ENCODE measurements at places on chromosomes 2 and 18. TPM values are rescaled to one million over a fixed set of nuclear protein-coding genes. Genes with fewer than 3 reads are reported as not detected.
A peak's percentile ranks its signal among the peaks of the same experiment; 100 is the strongest.

DNA sequence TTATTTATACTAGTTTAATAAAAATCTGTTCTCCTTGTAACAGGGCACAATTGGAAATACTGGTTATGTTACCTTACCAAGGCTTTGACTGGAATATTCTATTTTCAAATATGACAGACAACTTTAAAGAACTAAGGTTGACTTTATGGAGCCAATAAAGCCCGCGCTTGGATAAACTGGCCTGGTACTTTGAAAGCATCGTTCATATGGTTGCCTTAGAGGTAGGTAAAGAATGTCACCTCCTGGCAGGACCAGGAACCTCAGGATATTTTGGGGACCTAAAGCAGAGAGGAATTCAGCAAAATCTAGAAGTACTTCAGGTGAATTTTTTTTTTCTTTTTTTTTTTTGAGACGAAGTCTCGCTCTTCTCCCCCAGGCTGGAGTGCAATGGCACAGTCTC is 71.2 kb upstream of the CREB1 start:
- peak; percentile 41 for DNase-seq

- DNase-seq, result no peak
Measured at GRCh38 chr18:66344227-66344626, 259.7 kb downstream of the CDH19 start.

GRCh38 chr18:41025666-41026065 is 929.4 kb upstream of the PIK3C3 start:
- no peak for DNase-seq

DNA sequence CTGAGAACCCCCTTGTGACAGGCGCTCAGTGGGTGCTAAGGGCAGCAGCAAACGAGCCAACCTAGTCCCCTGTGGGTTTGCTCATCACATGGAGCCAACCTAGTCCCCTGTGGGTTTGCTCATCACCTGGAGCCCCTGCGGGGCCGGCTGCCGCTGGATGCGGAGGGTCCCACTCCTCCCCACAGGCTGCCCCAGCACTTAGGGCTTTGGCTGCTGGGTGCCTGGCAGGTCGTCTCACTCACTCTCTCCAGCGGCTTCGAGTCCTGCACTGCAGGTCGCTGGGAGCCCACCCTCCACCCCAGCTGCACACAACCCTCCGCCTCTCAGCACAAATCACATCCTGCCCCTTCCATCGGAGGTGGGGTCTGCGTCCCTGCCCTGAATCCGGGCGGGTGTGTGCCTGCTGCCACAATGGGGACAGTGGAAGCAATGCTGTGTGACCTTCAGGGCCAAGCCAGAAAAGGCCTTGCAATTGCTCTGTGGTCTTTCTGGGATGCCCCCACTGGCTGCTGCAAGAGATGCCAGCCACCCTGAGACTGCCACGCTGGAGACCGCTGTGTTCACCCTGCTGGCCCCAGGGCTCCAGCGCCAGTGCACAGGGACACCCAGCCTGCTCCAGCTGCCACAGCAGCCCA is 248.1 kb upstream of the SALL3 start:
- no peak for DNase-seq

DNA sequence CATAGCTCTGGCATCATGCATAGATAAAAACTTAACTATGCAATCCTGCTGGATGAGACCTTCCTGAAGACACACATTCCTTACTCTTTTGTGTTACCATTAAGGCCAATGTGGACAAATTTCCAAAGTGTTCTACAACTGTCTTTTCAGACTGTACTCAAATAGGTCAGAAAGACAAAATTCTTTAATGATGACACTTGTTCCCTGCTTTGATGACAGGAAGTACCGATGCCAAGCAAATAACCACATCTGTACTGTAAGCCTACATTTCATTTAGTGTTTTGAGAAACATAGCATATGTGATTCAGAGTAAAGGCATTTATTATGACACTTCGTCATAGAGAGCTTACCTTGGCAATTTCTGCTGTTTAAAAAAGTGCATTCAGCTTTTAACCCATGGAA is 55.0 kb downstream of the PMAIP1 start:
- DNase-seq, result no peak

- DNase-seq, result peak; percentile 47
Measured at GRCh38 chr18:58080451-58080850, 36.4 kb downstream of the NEDD4L start.

- DNase-seq, result no peak
Measured at GRCh38 chr2:152600051-152600657, 117.1 kb downstream of the PRPF40A start.

- peak; percentile 42 for DNase-seq
Measured at GRCh38 chr18:22871809-22872525, 61.2 kb upstream of the RBBP8 start.

GRCh38 chr18:65938592-65939372 is 188.0 kb downstream of the CDH7 start:
- DNase-seq, result peak; percentile 89

GRCh38 chr2:157833721-157834120 is 42.4 kb downstream of the ACVR1 start:
- no peak for DNase-seq

- DNase-seq, result no peak
Measured at GRCh38 chr2:186044761-186045160, 306.2 kb downstream of the FSIP2 start.

DNA sequence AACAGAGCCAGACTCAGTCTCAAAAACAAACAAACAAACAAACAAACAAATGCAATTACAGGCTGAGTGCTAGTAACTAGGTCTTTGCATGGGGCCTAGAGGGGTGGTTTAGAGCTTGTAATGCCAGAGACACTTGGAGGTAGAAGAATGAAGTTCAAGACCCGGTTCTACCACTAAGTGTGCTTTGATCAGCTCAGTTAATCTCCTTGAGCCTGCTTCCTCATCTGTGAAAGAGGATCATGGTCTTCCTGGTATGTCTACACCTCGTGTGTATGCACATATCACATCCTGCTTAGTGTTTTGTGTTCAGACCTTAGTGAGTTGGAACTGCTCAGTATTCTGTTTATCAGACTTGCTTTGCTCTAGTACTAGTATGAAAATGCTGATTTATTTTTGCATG is 4.8 kb upstream of the ATP6V1C2 start:
- no peak for DNase-seq

DNA sequence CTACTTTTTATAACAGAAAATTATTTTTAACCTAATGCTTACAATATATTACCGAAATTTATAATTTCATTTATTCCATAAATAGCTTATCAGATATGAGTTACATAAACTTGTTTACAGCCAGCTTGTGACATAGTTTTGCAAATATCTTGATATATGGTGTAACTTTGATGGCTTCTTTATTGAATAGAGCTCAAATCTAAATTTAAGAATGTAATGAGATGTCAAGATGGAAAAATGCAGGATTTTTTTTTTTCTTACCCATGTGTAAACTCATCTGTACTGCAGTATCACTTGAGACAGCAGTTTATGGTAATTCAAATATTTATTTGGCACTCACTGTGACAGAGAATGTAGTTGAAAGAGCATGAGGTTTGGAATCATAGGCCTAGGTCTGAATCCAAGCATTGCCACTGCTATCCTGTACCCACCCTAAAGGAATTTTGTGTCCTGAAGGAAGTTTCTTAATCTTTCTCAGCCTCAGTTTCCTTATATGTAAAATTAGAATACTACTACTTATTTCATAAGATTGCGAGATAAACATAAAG is 3.8 kb downstream of the CREB1 start:
- DNase-seq, result no peak

DNA sequence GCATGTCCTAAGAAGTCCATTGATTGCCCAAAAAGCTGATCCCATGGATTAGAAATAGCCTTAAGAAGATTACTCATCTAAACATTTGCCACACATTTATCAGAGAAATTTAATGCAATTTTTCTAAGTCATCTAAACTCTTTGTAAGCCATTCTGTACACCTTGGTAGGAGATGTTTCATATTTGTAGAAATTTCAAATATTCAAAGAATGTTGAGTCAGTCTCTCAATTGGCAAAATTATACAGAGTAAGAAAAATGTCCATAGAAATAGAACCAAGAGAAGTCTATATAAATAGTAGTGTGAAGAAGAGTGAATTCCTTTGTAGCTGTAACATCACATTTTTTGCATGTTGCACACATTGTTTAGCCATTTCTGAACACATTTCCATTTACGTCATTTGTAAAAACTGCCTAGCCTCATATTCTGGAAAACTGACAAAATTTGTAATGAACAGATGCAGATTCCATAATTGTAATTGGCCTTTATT is 128.6 kb downstream of the MSTN start:
- no peak for DNase-seq

- DNase-seq, result peak; percentile 2
Measured at GRCh38 chr2:239304533-239305221, 96.1 kb downstream of the HDAC4 start.

Gene CFAP210
- total RNA-seq, result 0.08 TPM

Gene KLF11
- 5.6 TPM for total RNA-seq

Gene NCKAP5
- 0.31 TPM for total RNA-seq

Gene ZNF236
- 10.1 TPM for total RNA-seq

Gene TP53I3
- 35.7 TPM for total RNA-seq

Gene OTOS
- total RNA-seq, result not detected

Gene COL3A1
- total RNA-seq, result 0.17 TPM

Gene CCDC102B
- 1.3 TPM for total RNA-seq

Gene SNORC
- total RNA-seq, result 0.62 TPM

Gene TRABD2A
- 15.7 TPM for total RNA-seq

Data from GM23338 (cell line).